T-helper 9 cell (primary cell): ENCODE measurements at places on chromosomes 6 and 20.

GRCh38 chr6:157688960-157689599 lies 134.0 kb upstream of the SNX9 start:
- DNase-seq = no peak

- DNase-seq = no peak
Observed at GRCh38 chr6:110703010-110703905, 112.0 kb downstream of the CDK19 start.

DNA sequence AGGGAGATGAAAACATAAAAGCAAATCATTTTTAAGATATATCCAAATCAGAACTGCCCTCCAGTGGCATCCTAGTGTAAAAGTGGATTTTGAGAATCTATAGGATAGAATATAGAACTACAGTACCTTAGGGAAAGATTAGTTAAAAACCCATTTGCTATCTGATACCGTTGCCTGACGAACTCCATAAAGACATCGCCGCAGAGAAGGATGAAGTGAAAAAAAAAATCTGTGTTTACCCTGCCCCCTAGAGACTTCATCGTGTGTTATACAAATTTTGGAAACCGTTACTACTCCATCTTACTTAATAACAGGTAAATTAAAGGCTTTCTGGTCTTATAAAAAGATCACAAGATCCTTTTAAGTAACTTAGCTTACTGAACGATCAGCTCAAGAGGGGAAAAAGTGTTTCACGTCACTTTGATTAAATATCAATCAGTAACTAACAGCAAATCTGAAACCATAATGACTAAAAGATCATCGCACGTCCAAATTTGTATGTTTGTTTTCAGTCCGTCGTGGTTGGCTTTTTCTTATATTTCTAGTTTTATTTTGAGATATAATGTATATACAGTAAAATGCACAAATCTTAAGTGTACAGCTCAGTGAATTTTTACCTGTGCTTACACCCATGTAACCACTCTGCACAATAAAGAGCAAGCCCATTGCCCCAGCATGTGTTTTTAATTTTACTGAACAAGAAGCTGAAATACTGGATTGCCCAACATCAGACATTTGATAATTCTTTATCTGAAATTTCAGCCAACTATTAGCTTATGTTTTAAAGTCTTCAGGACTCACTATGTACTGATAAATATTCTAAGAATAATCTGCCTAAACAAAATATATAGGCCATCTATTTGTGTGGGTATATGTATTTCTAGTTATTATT lies 881 bp upstream of the MCM3 start:
- DNase-seq = no peak

GRCh38 chr6:151240791-151241642 lies 1.2 kb downstream of the AKAP12 start:
- no peak for DNase-seq

GRCh38 chr6:123009059-123009458 lies 13.0 kb downstream of the CLVS2 start:
- DNase-seq = no peak

DNA sequence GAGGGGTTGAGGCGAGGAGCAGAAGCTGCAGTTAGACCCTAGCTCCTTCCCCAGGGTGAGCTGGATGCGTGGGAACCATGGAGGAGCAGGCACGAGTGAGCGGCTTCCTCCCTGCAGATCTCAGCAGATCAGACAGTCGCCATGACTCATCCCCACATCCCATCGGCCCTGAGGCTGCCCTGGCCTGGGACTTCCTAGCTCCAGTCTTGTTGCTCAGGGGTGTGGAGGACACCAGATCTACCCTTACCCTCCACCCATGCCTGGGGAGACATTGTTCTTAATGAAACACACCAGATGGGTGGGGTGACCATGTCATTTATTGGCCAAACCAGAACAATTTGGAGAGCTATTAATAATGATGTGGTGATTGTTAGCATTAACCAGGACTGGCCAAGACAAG lies 36.3 kb upstream of the TGM2 start:
- DNase-seq = no peak

- no peak for DNase-seq
Observed at GRCh38 chr20:62292108-62292507, 10.7 kb upstream of the ADRM1 start.

DNA sequence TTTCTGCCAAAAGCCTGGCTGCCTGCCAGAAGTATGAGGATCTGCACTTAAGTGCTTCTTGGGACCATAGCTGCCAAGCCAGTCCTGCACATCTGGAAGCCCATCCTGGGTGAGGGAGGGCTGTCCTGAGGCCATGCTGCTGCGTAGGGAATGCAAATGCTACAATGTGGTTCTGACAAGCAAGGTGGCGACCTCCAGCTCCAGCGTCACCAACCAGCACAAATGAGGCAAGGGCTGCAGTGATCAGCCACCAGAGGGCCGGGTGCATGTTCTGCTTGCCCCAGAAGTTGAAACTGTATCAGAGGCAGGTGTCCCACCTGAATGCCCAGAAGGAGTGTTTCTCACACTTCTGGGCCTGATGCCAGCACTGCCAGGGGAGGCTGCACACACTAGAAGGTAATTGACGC lies 99.1 kb upstream of the KCNQ5 start:
- DNase-seq = no peak

GRCh38 chr6:107116931-107117330 lies 1.6 kb upstream of the BEND3 start:
- DNase-seq = no peak

DNA sequence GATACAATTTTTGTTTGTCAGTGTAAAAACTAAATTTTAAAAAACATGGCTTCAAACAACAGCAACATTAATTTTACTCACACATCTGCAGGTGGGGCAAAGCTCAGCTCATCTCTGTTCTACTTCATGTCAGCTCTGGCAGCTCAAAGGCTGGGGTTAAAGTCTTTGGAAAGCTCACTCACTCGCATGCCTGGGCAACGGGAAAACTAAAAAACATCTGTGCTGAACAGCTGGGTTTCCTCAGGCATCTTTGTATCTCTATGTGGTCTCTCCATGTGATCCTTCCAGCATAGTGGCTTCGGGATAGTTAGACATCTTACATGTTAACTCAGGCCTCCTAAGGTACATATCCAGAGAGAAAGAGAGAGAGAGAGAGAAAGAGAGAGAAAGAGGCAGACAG lies 499.6 kb downstream of the RFPL4B start:
- no peak for DNase-seq

- DNase-seq = no peak
Observed at GRCh38 chr6:52046456-52046855, 41.0 kb downstream of the PKHD1 start.

- no peak for DNase-seq
Observed at GRCh38 chr6:3669916-3670315, 81.6 kb downstream of the PXDC1 start.

DNA sequence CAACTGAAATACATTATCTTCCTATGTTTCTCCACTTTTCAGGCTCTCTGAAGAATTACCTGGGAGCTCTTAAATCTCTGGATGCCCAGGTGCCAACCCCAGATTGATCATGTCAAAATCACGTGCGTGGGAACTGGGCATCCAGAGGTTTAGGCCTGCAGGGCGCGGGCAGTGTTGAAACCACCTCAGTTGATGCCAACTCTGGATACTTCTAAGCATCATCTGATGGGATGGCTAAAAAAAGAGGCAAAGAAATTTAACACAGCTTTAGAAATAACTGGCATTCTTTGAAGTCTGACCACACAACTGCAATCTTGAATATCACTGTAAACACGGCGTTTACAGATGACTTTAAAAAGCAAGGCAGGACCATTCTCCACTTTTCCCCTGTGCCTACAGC lies 41.9 kb downstream of the PTGIS start:
- no peak for DNase-seq

- DNase-seq = no peak
Observed at GRCh38 chr6:113584767-113585166, 272.4 kb upstream of the MARCKS start.

DNA sequence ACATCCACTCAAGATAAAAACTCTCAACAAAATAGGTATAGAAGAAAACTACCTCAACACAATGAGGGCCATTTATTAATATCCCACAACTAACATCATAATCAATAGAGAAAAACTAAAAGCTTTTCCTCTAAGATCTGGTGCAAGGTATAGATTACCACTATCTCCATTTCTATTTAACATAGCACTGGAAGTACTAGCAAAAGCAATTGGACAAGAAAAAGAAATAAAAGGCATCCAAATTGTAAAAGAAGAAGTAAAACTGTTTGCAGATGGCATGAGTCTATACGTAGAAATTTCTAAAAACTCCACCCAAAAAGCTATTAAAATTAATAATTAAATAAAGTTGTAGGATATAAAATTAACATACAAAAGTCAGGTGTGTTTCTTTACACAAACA lies 230.8 kb upstream of the PRSS16 start:
- DNase-seq = no peak

DNA sequence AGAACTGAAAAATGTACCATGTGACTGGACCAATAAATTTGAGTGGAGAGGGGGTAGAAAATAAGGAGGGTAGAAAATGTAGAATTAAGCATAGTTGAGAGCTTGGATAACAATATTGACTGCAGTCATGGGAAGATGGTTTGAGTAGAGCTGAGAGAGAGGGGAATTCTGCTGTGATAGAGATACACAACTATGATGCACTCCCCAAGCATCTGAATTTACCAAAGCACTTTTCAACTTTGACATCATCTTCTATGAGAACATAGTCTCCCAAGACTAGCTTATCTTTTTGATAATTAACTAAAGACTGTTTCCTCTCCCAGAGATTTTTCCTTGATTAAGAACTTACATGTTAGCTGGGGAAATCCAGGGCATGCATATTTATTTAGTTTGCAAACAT lies 103.1 kb downstream of the TNFRSF21 start:
- DNase-seq = no peak

- no peak for DNase-seq
Observed at GRCh38 chr20:33981347-33981746, 12.4 kb upstream of the RALY start.

DNA sequence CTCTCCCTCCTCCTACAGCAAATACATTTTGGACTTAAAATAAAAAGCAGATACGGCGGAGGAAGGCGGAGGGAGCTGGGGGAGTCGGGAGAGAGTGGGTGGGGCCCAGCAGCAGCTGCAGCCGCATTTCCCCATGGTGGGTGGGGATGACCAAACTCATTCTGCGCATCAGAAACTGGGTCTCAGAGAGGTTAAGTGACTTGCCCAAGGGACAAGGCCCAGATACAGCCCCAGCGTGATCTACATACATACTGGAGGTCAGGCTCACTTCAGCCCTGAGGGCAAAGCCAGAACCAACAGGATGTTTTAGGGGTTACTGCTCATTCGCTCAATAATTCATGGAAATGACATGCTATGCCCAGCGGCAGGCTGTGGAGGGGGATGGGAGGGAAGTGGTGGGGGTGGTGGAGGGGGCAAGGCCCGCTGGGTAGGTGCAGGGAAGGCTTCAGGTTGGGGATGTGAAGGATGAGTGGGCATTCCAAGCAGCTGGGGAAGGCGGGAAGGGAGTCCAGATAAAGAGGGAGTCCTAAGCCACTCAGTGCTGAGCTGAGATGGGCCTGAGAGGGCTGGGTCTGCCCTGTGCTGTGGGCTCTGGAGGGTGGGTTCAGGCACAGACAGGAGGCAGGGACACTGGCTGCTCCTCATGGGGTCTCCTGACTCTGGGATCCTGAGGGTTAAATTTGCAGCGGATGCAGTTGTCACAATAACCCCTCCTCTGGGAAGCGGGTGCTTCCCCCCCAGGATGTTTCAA lies 31.0 kb downstream of the DLGAP4 start:
- no peak for DNase-seq

- DNase-seq = no peak
Observed at GRCh38 chr6:33057222-33058150, 16.0 kb downstream of the HLA-DPA1 start.

DNA sequence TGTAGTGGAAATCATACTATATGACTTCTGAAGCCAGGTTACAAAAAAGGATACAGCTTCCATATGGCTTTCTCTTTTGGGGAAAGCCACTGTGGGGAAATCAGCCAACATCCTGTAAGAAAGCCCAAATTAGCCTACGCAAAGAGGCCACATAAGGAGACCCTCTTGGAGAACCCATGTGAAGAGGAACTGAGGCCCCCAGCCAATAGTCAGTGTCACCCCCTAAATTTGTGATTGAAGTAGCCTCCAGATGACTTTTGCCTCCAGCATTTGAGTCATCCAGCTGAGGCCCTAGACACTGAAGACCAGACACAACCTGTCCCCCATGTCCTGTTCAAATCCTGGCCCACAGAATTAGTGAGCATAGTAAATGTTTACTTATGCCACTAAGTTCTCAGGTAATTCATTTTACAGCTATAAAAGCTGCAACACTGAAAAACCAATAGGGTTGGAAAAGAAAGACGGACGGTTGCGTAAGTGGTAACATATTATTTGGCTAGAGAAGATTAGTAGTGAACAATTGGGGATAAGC lies 60.4 kb downstream of the HMGCLL1 start:
- no peak for DNase-seq

- DNase-seq = no peak
Observed at GRCh38 chr20:8527998-8528723, 396.1 kb downstream of the PLCB1 start.

GRCh38 chr6:134502614-134503549 lies 185.0 kb upstream of the SGK1 start:
- no peak for DNase-seq

DNA sequence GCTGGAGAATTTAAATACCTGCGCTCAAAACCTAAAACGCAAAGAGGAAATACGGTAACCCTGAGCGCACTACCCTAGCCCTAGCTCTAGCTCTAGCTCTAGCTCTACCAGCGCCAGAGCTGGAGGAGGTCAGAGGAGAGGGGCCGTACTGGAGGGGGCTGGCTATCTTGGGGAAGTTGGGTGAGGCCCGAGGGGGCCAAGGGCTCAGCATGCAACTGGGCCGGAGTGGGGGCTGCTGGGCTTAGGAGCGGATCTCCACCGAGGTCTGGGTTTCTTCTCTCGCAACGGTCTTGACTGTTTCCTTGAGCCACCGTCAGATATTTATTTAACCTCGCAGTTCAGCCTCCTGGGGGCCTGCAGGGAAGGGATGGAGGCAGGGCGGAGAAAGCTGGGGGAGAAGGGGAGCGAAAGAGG lies 91.0 kb downstream of the NCR2 start:
- no peak for DNase-seq

- DNase-seq = no peak
Observed at GRCh38 chr6:121503589-121503991, 68.1 kb downstream of the GJA1 start.

DNA sequence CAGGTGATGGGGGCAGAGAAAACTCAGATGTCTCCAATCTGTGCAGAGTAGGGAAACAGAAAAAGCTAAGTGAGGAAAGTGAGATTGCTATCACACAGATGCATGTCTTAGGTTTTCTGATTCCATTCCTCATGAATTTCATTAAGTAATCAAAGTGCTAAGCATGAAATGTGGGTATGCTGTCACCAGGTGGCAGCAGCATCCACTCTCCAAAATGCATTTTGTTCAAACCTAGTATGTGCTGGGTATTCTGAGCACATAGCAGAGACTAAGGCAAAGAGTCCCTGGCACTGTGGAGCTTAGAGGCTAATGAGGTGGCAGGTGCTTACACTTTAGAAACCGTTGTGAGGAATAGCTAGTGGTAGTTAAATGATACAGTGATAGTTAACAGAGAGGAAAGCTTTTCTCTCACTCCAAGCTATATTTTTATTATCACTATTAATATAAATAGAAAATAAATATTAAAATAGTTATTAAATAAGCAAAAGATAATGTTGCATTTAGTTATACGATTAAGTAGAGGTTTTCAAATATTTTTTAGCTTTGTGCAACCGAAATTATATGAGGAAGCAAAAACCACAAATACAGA lies 179.5 kb downstream of the CDH26 start:
- DNase-seq = no peak

GRCh38 chr20:13165203-13165602 lies 55.9 kb upstream of the ISM1 start:
- DNase-seq = no peak
